ENCODE measurements at places on chromosomes 4 and X.

- no peak for DNase-seq
These were observed 38.6 kb downstream of the TRPC5OS start for GRCh38 chrX:111914398-111915090.

DNA sequence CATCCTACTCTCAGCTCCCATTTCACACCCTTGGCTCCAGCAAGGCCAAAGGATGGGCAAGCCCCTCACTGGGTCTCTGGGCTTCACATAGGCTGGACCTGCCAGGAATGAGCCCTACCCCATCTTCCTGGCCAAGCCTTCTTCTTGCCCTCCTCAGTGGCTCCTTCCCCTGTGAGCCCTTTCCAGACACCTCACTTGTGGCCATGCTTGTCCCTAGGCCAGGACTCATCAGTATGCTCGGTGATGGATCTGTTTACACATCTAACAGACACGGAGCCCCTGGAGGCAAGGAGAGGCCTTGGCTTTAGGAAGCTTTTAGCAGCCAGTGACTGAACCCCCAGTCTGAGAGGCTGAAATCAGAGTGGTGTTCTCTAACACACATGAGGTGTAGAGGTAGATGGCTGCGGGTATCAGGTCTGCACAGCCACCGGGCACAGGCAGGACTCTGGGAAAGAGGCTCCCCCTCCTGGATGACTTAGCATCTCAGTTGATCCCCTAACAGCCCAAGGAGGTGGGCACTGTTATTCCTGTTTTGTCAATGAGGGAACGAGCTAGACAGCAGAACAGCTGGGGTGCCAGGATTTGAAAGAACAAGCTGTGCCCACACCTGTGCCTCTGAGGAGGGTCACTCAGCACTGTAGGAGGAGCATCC lies 44.8 kb downstream of the PPP2R2C start:
- no peak for DNase-seq

- no peak for DNase-seq
These were observed 159.7 kb upstream of the ATP6AP2 start for GRCh38 chrX:40420899-40421729.

GRCh38 chrX:38400389-38400910 lies 48.0 kb downstream of the OTC start:
- no peak for DNase-seq

DNA sequence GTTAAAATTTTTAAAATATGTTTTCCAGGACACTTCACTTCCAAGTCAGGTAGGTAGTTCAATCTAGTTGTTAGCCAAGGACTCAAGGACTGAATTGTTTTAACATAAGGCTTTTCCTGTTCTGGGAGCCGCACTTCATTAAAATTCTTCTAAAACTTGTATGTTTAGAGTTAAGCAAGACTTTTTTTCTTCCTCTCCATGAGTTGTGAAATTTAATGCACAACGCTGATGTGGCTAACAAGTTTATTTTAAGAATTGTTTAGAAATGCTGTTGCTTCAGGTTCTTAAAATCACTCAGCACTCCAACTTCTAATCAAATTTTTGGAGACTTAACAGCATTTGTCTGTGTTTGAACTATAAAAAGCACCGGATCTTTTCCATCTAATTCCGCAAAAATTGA lies 49.7 kb downstream of the XIAP start:
- DNase-seq, result no peak

DNA sequence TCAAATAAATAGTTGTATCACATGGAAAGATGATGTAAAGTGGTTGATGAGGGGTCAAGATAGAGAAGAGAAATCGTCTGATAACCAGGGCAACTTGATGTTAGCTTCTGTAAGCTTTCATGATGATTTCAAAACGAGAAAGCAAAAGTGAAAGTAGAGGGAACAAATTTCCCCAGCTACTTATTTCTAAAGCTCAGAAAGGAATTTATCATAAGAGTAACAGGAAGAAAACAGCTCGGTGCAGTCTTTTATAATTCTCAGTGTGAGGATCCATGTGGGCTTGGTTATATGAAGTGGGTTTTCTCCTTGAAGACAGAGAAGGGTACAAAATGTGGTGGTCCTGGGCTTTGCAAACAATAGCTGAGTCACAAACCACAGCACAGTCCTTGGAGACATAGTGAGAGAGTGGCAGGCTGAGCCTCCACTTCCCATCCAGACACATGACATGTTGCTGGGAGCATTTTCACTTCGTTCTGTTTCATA lies 32.1 kb upstream of the GLRA2 start:
- DNase-seq, result no peak
